Smooth muscle cell of bladder (primary cell): ENCODE measurements at places on chromosomes 7 and 10. TPM values are rescaled to one million over a fixed set of nuclear protein-coding genes. Genes with fewer than 3 reads are reported as not detected.

The GIMAP2 gene
- 0.55 and 1.1 TPM in 2 replicates for total RNA-seq

The AUTS2 gene
- total RNA-seq, result 2.3 and 6.2 TPM in 2 replicates

The FAM25C gene
- total RNA-seq, result not detected in 2 replicates

The PSD gene
- total RNA-seq, result 3.3 and 6.3 TPM in 2 replicates

The NEURL1 gene
- 0.57 and 1.6 TPM in 2 replicates for total RNA-seq

The NUP205 gene
- total RNA-seq, result 23.0 and 26.2 TPM in 2 replicates

The HOXA4 gene
- 0.14 and 0.28 TPM in 2 replicates for total RNA-seq

The GALNT17 gene
- total RNA-seq, result under 0.01 TPM in 1 of 2 replicates, not detected in the other

The HOGA1 gene
- 0.28 and 1.1 TPM in 2 replicates for total RNA-seq

The FAM241B gene
- 0.46 TPM in 1 of 2 replicates, not detected in the other for total RNA-seq

The TMEM176B gene
- total RNA-seq, result 3.8 and 156 TPM in 2 replicates

The MMP21 gene
- total RNA-seq, result under 0.01 and 0.09 TPM in 2 replicates

The IFIT1B gene
- not detected in 2 replicates for total RNA-seq

The CFAP70 gene
- 0.71 and 0.92 TPM in 2 replicates for total RNA-seq

The TUBAL3 gene
- total RNA-seq, result not detected in 2 replicates

The MYL10 gene
- total RNA-seq, result not detected in 2 replicates

The GCK gene
- 1.0 and 1.4 TPM in 2 replicates for total RNA-seq

The HERPUD2 gene
- total RNA-seq, result 21.6 and 29.7 TPM in 2 replicates

The PNLIPRP2 gene
- total RNA-seq, result not detected in 2 replicates
